ENCODE measurements at places on chromosomes 11 and 22.

DNA sequence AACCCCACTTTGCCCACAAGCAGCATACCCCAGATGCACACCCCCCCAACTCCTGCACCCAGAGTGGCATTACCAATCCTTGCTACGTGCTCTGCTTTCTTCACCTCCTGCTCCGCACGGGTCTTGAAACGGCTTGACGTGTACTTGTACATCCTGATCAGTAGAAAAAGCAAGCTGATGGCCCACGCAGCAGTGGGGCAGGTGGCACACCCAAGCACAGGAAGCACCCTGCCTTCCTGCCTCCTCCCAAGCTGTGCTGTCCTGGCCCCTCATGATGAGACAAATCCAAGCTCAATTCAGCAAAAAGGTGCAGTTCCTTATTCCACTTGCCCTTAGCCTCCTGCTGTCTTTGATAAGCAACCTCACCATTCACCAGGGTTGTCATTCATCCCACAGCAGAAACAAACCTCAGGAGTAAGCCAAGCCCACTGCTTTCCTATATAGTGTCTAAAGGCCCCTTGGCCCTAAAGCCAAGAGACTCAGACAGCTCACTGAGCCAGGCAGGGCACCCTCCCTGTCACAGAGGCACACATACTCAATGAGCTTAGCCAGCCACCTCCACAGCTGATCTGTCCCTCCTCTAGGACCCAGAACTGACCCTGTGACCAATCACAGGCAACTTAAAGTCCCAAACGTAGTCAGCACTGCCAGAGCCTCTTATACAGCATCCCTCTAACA is 27.8 kb downstream of the MORC2 start:
- peak; percentile 47 for DNase-seq

GRCh38 chr11:2280208-2280607 is 9.8 kb upstream of the ASCL2 start:
- no peak for DNase-seq

DNA sequence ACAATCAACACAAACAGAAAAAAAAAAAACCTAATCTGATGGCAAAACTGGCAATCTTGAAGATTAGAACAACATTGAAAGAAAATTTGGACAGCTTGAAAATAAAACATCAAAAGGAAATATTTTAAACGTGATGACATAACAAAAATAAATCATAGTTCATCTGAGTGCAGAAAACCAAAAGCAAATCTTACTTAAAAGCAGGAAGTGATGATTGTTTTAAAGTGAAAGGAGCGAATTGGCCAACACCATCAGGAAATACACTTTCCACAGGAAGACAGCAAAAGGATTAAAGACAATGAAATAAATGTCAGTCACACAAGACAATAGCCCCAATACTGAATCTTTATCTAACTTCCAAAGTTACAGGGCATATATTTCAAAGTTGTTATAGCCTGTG is 696.5 kb upstream of the CHORDC1 start:
- no peak for DNase-seq

DNA sequence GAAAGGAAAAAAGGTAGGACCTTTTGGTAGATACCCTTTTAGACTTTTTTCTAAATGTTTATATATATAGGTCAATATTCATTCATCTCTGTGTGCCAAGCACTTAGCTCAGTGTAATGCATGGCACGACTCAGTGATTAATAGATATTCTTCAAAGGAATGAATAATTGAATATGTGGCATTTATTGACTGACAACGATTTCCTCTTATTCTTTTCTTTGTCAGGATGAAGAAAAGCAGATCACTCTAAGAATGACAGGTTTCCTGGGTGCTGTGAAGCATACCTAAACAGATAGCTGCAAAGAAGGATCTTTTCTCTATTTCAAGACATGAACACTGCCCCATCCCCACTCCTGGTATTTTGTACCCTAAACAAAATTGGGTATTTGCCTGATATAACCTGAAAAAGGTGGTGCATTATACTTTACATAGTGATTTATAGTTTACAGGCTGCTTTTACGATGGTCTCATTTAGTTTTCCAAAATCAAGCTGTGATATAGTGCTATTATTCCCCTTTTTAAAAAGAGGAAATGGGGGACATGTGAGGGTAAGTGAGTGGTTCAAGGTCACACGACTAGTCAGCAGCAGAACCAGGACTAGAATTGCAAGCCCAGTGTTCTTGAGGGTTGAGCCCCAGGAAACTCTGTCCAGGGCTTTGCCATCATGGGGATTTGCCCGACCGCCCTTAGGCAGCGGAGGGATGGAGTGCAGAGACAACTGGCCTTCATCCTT is 32.9 kb upstream of the CLMP start:
- DNase-seq = no peak

DNA sequence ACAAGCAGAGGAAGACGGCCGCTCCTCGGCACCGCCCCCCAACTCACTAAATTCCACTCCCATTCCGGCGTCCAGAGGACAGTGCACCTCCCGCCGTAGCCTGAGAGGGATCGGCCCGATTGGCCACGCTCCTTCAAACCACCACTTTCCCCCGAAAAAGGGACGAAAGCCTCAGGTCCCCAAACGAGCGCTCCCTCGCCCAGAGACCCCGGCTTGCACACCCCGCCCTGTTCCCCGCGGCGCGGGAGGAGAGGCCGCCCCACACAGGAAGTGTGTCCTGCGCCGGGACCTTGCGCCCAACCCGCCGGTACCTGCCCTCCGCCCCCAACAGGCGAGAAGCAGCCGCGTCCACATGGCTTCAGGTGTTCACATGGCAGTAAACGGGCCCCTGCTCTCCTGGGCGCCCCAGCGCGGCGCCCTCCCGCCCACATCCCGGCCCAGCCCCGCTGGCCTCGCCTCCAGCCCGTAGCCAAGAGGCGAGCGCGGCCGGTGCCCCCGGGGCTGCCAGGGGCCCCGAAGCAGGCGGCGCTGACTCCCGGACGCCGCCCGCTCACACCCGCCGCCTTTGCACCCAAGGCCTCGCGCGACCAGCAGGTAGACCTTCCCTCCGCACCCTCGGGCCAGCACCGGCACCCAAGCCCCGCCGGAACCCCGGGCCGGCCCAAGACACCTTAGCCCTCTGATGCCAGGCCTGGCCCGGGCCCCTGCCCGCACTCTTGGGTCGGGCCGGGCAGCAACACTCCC is 849 bp downstream of the TCF20 start:
- peak; percentile 72 for DNase-seq

DNA sequence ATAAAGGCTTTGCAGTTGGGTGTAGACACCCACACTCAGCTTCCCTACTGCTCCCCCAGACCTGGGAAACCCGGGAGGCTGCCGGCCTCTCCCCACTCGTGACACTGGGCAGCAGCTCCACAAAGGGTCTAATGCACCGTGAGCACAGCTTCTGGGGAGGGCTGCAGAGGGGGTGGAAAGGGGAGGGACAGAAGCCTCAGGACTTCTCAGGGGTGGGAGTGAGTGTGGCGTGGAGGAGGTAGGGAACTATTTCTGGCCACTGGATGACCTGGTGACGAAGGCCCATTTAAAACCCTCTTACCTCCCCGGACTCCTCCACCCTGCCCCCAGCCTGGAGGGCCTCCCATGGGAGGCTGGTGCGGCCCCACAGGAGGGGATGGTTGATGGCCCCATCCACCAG is 56.6 kb downstream of the MACROD1 start:
- no peak for DNase-seq

GRCh38 chr11:34825670-34826383 is 90.4 kb downstream of the APIP start:
- no peak for DNase-seq

DNA sequence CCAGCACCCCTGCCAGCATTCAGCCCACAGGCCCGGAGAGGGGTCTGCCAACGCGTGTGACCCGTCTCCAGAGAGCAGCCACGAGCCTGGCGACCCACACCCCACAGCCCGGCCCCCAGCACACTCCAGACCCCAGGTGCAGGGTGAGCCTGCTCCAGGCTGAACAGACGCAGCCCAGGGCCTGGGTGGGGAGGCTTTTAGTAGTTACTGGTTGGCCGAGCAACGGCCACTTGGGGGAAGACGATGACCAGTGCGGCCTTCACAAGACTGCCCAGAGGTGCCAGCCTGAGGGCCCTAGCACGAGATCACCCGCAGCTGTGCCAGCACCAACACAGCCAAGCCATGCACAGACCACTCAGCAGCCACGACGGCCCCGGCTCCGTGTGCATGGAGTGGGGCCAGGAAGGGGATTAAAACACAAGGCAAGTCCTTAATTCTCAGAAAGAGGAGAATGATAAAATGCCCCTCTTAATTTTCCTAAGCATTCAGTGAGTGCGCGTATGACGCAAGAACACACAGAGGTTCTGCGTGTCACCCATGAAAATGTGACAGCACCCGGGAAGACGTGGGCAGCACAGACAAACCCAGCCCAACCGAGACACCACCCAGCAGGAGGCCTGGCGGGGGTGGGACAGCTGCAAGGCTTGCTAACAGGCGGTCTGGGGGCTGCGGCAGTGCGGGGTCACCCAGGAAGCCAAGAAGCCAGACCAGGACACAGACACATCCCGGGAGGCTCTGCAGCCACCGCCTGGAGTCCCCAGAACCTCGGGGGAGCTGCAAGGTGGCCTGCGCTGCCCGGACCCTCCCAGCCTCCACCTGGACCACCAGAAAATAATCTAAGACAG is 47.6 kb downstream of the BRD1 start:
- no peak for DNase-seq

DNA sequence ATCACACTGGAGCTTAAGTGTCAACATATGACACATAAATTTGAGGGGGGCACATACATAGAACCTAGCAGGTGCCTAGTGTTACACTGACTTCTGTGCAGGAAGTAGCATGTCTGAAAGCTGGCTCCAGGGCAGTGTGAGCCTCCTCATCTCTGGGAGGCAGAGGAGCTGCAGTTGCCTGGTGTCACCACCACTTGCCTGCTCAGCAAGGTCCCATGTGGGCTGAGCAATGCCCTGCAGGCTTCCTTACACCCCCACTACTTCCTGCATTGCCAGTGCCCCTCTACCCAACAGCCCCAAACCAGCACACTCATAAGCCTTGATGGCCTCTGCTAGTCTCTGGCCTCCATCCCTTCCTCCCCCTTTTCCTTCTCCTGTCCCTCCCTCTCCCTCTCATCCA is 165.8 kb downstream of the BUD13 start:
- no peak for DNase-seq

DNA sequence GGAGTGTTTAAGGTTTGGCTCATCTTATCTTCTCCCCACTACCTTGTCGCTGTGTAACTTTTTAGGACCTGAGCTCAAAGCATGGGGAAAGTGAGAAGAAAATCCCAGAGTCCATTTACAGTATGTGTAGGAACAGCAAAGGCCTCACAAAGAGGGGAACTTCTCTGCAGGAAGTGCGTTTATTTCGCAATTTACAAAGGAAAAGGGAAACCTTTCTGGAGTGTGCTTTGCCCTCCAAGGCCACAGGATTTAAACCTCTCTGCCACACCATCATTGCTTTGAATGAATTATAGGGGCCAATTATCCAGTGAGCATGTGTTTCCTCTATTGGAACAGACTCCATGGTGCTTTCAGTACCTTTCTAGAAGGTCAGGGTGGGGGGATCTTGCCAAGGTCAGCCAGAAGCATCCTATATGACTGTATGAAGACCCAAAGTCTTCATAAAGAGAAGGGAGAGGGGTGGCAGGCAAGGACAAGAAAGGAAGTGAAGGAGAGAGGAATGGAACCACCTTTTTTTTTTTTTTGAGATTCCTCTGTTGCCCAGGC is 68.1 kb upstream of the LMO2 start:
- DNase-seq = no peak

Measured in activated CD4-positive, alpha-beta T cell treated with anti-CD3 and anti-CD28 coated beads, Interleukin-2, amount 50 U/mL, for 48 hours (primary cell).